ENCODE measurements at places on chromosomes 7 and 10. TPM values are rescaled to one million over a fixed set of nuclear protein-coding genes. Genes with fewer than 3 reads are reported as not detected.

BHLHA15 gene
- not detected for total RNA-seq

FKBP6 gene
- total RNA-seq = not detected

DNA sequence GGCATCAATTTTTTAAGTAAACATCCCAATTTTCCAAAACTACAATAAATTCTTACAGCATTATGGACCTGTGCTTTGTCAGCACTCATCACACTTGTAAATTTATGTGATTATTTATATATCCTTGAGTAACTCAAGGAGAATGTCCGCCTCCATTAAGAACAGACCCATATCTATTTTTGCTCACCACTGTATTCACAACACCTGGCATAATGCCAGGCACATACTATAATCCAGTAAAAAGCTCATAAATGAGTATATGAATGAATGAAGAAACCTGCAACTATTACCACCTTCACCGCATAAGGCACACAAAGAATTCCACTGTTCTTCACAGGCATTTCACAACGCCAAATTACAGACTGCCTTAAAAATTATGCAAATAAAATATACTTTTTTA is 46.9 kb downstream of the MINDY3 start:
- DNase-seq = no peak

DNA sequence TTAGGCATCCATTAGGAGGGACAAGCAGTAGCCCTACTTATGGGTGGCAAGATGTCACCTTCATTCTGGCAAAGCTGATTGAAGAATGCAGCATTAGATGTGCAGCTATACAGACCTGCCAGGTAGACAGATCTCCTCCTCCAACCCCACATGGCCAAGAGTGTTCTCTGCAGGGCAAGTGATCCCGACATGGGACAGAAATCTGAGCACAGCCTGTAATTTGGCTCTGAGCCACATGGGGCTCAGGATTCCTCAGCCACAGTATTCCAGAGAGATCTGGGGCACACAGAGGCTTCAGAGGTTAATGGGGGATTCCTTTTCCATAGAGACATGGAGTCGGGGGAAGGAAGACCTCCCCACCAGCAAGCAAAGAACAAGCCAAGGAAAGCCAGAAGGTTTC is 58.7 kb upstream of the GDF10 start:
- DNase-seq = no peak

DNA sequence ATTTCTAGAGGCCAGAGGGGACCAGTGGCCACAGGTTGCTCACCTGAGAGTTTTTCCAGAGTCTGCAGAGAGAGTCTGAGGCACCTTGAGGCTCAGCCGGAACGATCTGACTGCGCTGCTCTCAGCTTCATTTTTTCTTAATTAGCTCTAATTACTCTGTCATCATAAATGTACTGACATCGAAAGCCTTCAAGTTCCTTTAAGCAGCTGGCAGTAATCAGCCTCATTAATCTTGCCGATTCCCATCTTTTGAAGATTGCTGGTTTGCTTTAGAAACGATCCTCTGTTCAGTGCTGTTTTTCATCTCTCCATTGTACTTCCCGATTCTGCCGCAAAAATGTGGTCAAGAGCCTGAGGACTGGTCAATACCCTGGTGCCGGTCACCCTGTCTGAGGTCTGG is 454.7 kb downstream of the TYW1 start:
- DNase-seq = no peak

GRCh38 chr10:7563368-7563767 is 103.4 kb downstream of the ITIH5 start:
- DNase-seq = no peak
